ENCODE measurements at places on chromosomes 7 and 10.

- DNase-seq = peak; percentile 90
These were observed 106.7 kb downstream of the SNX10 start for GRCh38 chr7:26398427-26398755.

DNA sequence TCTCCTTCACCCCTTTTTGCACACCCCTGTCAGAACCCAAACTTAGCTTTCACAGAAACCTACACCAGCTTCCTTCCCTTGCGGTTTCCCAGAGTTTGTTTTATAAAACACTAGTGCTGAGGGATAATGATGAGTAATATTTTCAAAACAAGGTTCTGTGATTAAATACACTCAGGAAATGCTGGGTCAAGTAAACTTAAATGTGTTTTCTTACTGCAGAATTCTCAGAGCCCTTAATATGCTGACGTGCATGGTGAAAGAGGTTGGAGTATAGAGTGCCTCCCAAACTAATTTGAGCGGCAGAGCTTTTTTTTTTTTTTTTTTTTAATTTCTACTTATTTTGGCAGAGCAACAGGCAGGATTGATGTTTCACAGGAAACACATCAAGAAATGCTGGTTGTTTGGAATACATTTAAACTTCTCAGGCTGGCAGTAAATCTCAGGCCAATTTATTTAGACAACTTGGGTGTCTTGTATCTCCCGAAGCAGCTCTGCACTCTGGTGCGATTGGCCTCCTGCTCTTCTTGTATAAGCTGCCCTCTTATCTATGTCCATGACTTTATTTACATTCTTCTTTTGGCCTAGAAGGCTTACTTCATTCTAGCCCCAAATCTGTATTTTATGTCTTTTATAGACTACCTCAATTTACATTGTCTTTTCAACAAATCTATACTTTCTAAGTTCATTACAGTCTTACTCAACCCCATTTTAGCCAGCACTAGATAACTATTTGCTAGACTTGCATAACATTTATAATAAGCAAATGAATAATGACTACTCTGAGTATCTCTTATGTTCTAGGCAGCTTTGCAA lies 165.4 kb downstream of the BMPER start:
- DNase-seq = no peak

- DNase-seq = no peak
These were observed 148.4 kb downstream of the KLF6 start for GRCh38 chr10:3636356-3637181.

GRCh38 chr7:33901847-33902246 lies 3.5 kb upstream of the BMPER start:
- DNase-seq = no peak

GRCh38 chr7:98357751-98358161 lies 43.1 kb downstream of the BAIAP2L1 start:
- DNase-seq = no peak

GRCh38 chr7:151735851-151736402 lies 141.0 kb downstream of the PRKAG2 start:
- no peak for DNase-seq

DNA sequence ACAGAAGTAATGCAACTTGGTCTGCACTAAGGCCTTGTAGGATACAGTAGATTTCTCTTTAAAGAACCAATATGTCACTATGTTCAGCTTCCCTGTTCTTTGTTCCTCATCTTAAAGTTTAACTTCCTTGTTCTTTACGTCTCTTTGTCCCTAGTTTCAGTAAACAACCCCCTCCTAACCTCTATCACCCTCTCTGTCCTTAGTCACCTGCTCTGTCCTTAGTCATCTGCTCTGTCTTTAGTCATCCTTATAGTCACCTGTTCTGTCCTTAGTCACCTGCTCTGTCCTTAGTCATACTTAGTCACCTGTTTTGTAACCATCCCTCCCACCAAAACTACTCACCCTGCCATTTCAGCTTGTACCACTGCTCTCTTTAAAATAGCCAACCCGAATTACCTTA lies 144.6 kb upstream of the TMEM106B start:
- peak; percentile 73 for DNase-seq

DNA sequence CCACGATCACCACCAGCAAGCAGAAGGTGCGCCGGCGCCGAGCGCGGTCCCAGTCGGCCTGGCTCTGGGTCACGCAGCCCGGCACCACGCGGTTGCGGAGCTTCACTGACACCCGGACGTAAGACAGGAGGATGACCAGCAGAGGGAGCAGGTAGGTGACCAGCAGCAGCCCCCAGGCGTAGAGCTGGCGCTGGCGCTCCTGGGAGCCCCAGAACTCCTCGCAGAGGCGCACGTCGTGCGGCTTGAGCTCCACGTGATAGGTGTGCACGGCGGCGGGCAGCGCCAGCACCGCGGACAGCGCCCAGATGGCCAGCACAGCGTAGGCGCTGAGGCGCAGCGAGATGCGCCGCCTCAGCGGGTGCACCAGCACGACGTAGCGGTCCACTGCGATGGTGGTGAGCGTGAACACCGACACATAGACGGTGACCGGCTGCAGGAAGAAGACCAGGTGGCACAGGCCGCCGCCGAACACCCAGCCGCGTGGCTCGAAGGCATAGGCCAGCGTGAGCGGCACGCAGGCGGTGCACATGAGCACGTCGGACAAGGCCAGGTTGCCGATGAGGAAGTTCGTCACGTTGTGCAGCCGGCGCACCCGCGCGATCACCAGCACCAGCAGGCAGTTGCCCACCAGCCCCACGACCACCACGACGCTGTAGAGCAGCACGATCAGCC lies 920 bp downstream of the PRLHR start:
- peak; percentile 18 for DNase-seq

DNA sequence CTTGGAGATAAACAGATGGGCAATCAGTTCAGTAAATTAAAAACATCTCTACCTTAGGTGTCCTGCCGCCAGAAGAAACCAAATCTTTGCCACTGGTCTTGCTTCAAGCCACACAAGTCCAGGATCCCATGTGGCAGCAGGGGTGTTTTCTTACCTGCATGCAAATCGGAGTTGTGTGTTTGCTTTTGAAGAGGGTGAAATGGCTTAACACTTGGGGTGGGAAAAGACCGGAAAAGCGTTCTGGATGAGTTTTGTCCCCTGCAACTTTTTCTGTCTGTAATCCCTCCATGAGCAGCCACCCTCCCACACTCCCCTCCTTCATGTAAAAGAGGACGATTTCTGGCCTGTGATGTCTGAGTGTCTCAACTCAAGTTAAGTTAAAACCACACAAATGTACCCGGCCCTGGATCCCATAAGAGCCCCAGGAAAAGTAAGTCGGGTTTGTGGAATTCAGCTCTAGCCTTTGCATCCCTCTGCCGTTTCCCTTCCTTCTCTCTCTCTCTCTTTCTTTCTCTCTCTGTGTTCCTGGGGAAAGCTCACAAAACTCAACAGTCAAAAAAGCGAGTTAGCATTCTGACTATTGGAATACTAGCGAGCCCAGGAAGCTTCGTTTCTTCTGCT lies 178.5 kb downstream of the TCF7L2 start:
- no peak for DNase-seq

DNA sequence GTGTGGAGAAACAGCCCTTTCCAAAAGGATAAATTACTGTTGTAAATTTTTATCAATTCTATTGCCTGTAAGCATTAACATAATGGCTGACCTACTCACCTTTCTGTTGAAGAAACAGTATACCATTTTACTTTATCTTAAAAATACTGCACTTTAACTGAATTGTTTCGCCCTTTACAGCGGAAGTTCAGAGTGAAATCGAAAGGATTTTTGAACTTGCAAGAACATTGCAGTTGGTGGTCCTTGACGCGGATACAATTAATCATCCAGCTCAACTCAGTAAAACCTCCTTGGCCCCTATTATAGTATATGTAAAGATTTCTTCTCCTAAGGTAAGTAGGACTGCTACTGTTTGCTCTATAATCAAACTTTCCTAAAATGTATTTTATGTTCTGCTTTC lies 117.5 kb downstream of the NSUN6 start:
- no peak for DNase-seq

- DNase-seq = no peak
These were observed 135.2 kb downstream of the INHBA start for GRCh38 chr7:41567731-41568114.

DNA sequence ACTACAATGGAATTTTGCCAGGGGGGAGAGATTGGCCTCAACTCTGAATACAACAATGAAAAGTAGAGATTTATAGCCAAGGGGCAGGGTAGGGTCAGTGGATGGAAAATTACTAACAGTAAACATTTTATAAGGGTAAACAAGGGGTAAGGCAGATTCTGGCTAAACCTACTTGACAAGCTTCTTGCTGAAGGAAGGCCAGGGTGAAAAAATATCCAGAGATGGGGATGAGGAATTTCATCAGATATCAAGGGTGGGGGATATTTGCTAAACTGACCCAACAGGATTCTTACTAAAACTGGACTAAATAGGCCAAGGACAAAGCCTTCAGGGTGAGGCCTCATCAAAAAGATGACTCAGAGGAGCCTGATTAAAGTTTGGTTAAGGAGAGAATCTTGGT lies 156.3 kb downstream of the RTKN2 start:
- no peak for DNase-seq

GRCh38 chr7:35420656-35421055 lies 166.8 kb upstream of the TBX20 start:
- no peak for DNase-seq

DNA sequence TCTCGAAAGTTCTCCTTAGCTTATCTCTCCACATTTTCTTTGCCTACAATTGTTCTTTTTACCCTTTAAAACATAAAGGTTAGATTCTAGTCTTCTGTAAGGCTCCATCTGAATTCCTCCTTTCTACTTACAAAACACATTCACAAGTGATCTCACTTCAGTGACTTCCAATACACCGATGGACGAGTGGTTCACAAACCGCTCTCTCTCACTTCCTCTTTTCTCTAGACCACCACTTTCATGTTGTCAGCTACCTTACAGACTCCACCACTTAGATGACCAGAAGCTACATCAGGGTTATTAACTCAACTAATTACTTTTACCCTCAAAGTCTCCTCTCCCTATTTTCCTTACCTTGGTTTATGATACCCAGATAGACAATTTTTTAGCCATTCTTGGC lies 11.8 kb downstream of the MET start:
- peak; percentile 23 for DNase-seq

DNA sequence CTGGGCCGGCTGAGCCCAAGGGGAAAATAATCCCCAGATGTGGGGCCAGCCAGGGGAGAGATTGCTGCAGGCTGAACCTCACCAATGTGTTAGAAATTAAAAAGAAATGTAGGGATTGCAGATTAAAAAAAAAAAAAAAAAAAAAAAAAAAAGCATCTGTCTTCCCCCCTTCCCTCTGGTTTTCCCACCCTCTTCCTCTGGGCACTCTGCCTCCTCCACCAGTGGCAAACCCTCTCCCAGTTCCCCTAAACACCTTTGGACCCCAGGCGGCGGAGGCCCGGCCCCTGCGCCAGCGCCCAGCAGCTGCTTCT lies 7.1 kb downstream of the MNX1 start:
- no peak for DNase-seq

- peak; percentile 60 for DNase-seq
These were observed 46.1 kb downstream of the ZCCHC24 start for GRCh38 chr10:79399223-79399831.

GRCh38 chr7:79504607-79505389 lies 51.3 kb upstream of the MAGI2 start:
- DNase-seq = no peak

DNA sequence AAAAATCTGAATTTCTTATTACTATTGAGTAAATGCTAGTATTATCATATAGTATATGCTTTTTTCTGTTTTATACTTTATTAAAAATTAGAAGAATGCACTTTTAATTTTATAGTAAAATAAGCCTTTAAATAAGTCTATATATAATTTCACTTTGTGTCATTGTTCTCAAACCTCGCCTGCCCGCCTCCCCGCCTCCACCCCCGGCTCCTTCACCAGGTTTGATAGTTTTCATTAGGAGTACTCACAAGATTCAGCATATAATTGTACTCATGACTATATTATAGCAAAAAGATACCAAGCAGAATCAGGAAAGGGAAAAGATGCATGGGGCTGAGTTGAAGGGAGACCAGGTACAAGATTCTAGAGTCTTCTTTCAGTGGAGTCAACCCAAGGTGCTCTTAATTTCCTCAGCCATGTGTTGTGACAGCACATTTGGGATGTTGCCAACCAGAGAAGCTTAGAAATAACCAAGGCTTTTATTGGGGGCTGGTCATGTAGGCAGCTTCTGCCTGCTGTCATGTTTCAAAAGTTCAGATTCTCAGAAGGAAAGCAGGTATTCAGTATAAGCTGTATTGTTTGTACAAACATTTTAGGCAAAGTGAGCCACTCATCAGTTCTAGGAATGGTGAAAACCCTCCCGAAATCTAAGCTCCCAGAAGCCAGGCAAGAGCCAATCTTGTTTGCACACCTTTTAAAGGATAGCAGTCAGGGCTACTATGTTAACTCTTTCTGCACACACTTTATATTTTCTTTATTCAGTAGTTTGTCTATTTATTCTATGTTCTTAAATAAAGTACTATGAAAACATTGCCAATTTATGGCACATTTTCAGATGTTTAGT lies 12.3 kb downstream of the NHLRC2 start:
- no peak for DNase-seq

GRCh38 chr7:30804078-30804661 lies 33.0 kb downstream of the MINDY4 start:
- DNase-seq = no peak

DNA sequence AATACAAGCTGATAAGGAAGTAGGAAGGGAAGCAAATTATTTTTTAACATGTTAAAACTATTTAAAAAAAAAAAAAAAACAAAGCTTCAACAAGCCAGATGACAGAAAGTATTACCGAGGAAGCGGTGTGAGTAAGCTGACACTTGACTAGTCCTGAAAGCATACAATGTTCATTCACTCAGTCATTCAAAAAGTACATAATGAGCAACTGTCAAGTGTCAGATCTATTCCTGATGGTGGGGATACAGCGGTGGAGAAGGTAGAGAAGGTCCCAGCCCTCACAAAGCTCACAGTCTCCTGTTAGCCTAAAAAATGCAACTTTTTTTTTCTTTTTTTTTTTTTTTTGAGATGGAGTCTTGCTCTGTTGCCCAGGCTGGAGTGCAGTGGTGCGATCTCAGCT lies 40.0 kb downstream of the RAPGEF5 start:
- no peak for DNase-seq

DNA sequence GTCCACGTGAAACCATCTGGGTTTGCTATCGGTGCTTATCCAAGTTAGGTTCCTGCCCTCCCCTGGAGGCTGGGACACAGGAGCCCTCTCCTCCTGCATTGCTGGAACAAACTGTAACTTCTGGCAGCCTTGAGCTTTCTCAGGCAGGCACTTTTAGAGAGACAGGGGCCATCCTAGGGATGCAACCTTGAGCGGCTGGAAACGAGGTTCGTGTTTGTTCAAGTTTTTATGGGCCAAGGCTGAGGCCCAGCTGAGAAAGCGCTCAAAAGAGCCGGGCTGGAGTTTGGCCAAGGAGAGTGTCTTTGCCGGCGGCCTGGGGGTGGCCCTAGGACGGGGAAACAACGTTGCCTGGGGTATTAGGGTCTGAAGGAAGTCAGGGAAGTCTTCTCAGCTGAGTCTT lies 5.5 kb upstream of the MMD2 start:
- no peak for DNase-seq

- DNase-seq = no peak
These were observed 147.1 kb downstream of the MLLT10 start for GRCh38 chr10:21681156-21681555.

Data from inflammatory macrophage treated with lipopolysaccharide for 4 hours (primary cell).